Lung (tissue), 17 donors: ENCODE measurements at places on chromosomes 4 and X. TPM values are rescaled to one million over a fixed set of nuclear protein-coding genes. Genes with fewer than 3 reads are reported as not detected.
A peak's percentile ranks its signal among the peaks of the same experiment; 100 is the strongest.

GRCh38 chr4:130296448-130296847 is 1200.5 kb downstream of the C4orf33 start:
- DNase-seq, result peak; percentile 7
- H3K4me1 ChIP-seq, result no peaks in the 10 kb centered on the region
- H3K27me3 ChIP-seq, result no peaks in the 10 kb centered on the region
- H3K27ac ChIP-seq, result no peak overlapping the region
- H3K36me3 ChIP-seq, result no peaks in the 10 kb centered on the region

DNA sequence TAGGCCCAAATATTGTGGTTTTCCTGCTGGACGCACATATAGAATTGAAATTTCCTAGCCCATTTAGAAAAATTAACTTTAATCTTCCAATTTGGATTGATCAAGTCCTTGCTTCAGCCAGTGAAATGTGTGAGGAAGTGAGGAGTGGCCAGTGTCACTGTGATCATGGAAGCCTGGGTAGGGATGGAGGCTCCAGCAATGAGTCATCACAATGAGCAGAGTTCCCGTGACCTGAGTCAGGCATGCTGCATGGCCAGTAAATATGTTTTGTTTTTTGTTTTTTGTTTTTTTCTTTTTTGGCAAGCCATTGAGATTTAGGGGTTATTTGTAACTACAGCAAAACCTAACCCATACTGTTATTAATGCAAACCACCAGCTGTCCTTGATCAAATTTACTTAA is 52.1 kb downstream of the IDS start:
- H3K36me3 ChIP-seq, result no peaks in the 10 kb centered on the region
- H3K27ac ChIP-seq, result no peak overlapping the region
- H3K27me3 ChIP-seq, result no peaks in the 10 kb centered on the region
- no peak overlapping the region for H3K4me3 ChIP-seq
- no peak for DNase-seq

- peaks cover 11% of the 10 kb centered on the region for H3K4me1 ChIP-seq
- no peak overlapping the region for H3K27ac ChIP-seq
- H3K27me3 ChIP-seq, result no peaks in the 10 kb centered on the region
- H3K36me3 ChIP-seq, result no peaks in the 10 kb centered on the region
- no peak for DNase-seq
- H3K4me3 ChIP-seq, result no peak overlapping the region
These were observed 71.5 kb downstream of the TSPAN5 start for GRCh38 chr4:98586962-98587354.

DNA sequence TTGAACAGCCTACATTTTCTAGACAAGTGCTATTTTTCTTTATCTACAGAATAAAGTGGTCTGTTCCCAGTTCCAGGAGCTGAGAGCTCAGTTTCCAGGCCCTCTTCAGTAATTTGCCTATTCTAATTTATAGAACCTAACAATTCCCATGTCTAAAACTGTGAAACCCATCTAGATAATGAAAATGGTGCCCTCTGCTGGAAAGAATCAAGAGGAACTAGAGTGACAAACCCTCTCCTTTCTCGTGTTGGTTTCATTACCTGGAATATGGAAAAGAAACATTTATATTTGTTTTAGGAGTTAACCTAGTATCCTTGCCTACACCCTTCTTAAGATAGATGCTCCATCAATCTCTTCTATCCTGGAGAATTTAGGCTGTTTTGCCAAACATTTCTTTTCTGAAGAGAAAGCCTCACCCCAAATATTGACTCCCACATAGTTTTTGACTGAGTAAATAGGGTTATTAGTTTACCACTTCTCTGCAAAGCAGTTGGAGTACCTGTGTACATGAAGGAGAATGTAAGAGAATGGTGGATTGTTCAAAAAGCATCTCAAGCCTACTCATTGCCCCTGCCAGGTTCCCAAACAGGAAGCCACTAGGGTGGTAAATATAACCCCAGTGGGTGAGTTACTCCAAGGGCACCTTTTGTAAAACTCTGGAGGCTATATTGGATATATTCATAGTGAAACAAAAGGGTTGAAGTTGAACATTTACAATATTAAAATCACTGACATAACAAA is 121.6 kb downstream of the RASL11B start:
- no peak overlapping the region for H3K27ac ChIP-seq
- no peak overlapping the region for H3K4me3 ChIP-seq
- H3K27me3 ChIP-seq, result no peaks in the 10 kb centered on the region
- no peaks in the 10 kb centered on the region for H3K36me3 ChIP-seq
- no peak for DNase-seq
- no peaks in the 10 kb centered on the region for H3K4me1 ChIP-seq

- H3K27me3 ChIP-seq, result peaks cover 7% of the 10 kb centered on the region
- no peak overlapping the region for H3K27ac ChIP-seq
- no peak overlapping the region for H3K4me3 ChIP-seq
- no peaks in the 10 kb centered on the region for H3K4me1 ChIP-seq
These were observed 11.2 kb upstream of the CCNQ start for GRCh38 chrX:153609917-153610835.

- DNase-seq, result no peak
- peaks cover 6% of the 10 kb centered on the region for H3K4me1 ChIP-seq
- no peak overlapping the region for H3K4me3 ChIP-seq
- H3K27ac ChIP-seq, result no peak overlapping the region
- no peaks in the 10 kb centered on the region for H3K36me3 ChIP-seq
These were observed 166.5 kb upstream of the SLIT2 start for GRCh38 chr4:20085156-20085555.

- H3K4me3 ChIP-seq, result no peak overlapping the region
- no peaks in the 10 kb centered on the region for H3K36me3 ChIP-seq
- no peaks in the 10 kb centered on the region for H3K27me3 ChIP-seq
- H3K27ac ChIP-seq, result no peak overlapping the region
- no peaks in the 10 kb centered on the region for H3K4me1 ChIP-seq
- DNase-seq, result no peak
These were observed 25.6 kb upstream of the IRF2 start for GRCh38 chr4:184499996-184500395.

GRCh38 chr4:102503301-102503746 is 2.2 kb downstream of the NFKB1 start:
- H3K36me3 ChIP-seq, result no peaks in the 10 kb centered on the region
- no peak overlapping the region for H3K27ac ChIP-seq
- peak; percentile 36 for DNase-seq
- no peak overlapping the region for H3K4me3 ChIP-seq
- peaks cover 24% of the 10 kb centered on the region for H3K4me1 ChIP-seq

GRCh38 chr4:118751629-118752323 is 66.6 kb downstream of the METTL14 start:
- H3K4me1 ChIP-seq, result peaks cover 5% of the 10 kb centered on the region
- H3K36me3 ChIP-seq, result peaks cover 13% of the 10 kb centered on the region
- H3K4me3 ChIP-seq, result no peak overlapping the region

GRCh38 chrX:97895751-97896150 is 1012.0 kb downstream of the RPA4 start:
- no peak for DNase-seq
- no peaks in the 10 kb centered on the region for H3K4me1 ChIP-seq
- no peak overlapping the region for H3K4me3 ChIP-seq
- H3K27ac ChIP-seq, result no peak overlapping the region
- H3K27me3 ChIP-seq, result peaks cover 2% of the 10 kb centered on the region
- no peaks in the 10 kb centered on the region for H3K36me3 ChIP-seq

GRCh38 chr4:107736924-107737448 is 17.0 kb upstream of the PAPSS1 start:
- DNase-seq, result peak; percentile 53
- H3K4me3 ChIP-seq, result no peak overlapping the region
- H3K36me3 ChIP-seq, result no peaks in the 10 kb centered on the region
- H3K4me1 ChIP-seq, result peaks cover 15% of the 10 kb centered on the region
- no peak overlapping the region for H3K27ac ChIP-seq
- H3K27me3 ChIP-seq, result no peaks in the 10 kb centered on the region

DNA sequence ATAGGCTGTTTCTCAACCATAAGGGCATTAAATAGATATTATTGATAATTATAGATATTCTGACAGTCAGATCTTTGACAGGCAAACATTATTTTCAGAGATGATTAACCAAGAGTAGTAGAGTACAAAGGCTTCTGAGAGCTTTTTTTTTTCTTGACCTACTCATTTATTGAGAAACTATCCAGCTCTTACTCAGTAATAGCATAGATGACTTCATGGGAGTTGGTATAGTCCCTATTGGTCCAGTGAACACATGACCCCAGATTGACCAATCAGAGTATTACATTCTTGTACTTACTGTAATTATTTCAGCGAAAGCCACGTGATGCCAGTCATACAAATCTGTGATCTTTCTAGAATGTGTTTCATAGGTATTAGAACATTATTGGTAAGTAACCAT is 508.7 kb downstream of the FSTL5 start:
- no peak overlapping the region for H3K27ac ChIP-seq
- no peak for DNase-seq
- H3K27me3 ChIP-seq, result no peaks in the 10 kb centered on the region
- no peak overlapping the region for H3K4me3 ChIP-seq
- H3K4me1 ChIP-seq, result peaks cover 14% of the 10 kb centered on the region

DNA sequence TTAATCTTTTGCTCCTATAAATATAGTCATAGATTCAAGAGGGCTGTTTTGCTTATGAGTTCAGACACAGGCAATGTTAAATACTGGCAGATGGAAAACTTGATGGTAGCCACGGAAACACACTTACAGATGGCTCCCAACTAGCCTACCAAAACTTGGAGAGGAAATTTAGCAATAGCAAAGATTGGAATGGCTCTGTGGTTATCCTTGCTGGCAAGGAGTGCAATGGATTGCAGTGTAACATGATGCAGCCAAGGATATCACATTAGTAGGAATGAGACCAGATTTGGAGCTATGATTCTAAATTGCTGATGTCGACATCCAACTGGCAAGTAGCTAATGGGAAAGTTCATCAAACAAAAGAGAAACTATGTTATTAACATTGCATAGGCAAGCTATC is 791.0 kb upstream of the DIAPH2 start:
- DNase-seq, result peak; percentile 17
- H3K4me1 ChIP-seq, result no peaks in the 10 kb centered on the region
- H3K36me3 ChIP-seq, result no peaks in the 10 kb centered on the region

GRCh38 chr4:100742045-100742444 is 224.2 kb upstream of the EMCN start:
- H3K4me1 ChIP-seq, result no peaks in the 10 kb centered on the region
- no peaks in the 10 kb centered on the region for H3K36me3 ChIP-seq
- H3K4me3 ChIP-seq, result no peak overlapping the region
- no peaks in the 10 kb centered on the region for H3K27me3 ChIP-seq

DNA sequence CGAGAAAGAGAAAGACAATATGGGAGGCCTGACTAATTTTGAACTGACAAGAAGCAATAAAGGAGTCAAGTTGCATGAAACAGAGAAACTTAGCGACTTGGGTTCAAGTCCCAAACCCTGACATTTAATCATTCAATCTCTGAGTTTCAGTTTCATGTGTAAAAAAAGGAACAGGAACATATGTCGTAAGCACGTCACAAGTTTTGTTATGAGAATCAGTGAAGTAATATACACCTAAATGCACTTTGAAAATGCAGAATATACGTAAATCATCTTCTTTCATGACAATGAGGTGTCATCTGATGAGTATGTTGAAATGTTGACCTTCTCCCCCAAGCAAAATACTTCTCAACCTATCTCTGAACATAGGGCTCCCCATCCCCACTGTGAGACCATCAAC is 10.4 kb downstream of the ACOT9 start:
- peaks cover 2% of the 10 kb centered on the region for H3K27me3 ChIP-seq
- no peaks in the 10 kb centered on the region for H3K4me1 ChIP-seq
- H3K27ac ChIP-seq, result no peak overlapping the region
- peaks cover 5% of the 10 kb centered on the region for H3K36me3 ChIP-seq
- no peak for DNase-seq

GRCh38 chr4:44722001-44722400 is 4.4 kb downstream of the GNPDA2 start:
- DNase-seq, result no peak
- H3K36me3 ChIP-seq, result no peaks in the 10 kb centered on the region
- no peaks in the 10 kb centered on the region for H3K27me3 ChIP-seq

DNA sequence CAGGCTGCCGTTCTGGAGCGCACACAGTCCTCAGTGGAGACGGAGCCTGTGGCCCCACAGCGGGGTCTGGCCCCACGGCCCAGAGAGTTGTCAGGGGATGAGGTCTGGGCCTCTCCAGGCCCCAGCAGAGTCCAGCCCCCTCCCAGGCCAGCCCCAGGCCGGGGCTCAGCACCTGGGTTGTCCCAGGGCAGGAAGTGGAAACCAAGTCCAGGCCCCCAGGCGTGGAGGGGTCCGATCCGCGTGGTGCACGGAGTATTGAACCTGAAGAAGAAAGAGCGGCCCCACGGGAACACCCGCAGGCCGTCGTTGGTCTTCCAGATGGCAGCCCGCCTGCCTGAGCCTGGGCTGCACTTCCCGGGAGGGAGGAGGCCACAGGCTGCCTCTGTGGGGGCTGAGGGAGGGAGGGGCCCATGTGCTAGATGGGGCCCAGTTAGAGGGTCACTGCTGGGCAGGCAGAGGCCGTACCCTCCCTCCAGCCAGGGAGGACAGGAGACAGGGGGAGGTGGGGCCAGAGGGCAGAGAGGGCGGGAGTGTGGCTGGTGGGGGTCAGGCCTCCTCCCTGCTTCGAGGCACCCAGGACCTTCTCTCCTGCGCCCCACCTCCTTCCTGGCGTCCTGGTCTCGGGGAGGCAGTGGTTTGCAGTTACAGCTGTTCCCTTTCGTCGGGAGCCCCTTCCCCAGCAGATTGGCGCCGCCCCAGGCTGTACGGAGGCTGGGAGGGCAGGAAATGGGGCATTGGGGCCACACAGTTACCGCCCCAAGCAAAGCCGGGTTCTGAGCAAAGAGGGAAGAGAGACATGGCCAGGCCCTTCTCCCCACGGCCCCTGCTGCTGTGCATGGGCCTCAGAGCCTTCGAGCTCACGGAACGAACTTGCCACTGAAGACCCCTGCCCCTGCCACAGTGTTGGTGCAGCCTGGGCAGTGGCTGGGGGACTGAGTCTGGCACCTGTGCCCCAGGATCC is 8.1 kb downstream of the HGFAC start:
- no peaks in the 10 kb centered on the region for H3K4me1 ChIP-seq
- no peak overlapping the region for H3K4me3 ChIP-seq
- H3K27me3 ChIP-seq, result no peaks in the 10 kb centered on the region
- DNase-seq, result no peak
- H3K27ac ChIP-seq, result no peak overlapping the region

DNA sequence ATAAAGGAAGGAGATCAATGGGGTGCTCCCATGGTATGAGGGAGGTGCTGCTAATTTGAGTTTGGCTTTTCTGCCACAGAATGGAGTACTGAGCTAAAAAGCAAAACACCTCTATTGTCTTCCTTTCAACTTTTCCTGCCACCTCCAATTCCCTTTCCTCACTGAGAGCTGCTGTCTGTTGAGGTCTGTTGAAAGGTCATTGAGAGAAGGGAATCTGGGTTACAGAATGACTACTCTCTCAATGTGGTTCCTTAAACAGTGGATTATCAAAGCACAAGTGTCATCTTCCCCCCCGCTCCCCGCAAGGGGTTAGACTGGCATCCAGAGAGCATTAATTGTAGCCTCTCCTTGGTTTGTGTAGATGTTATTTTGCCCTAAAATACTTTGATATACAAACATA is 10.7 kb downstream of the USP9X start:
- H3K36me3 ChIP-seq, result no peaks in the 10 kb centered on the region
- H3K4me3 ChIP-seq, result no peak overlapping the region
- no peak for DNase-seq
- peaks cover under 1% of the 10 kb centered on the region for H3K4me1 ChIP-seq
- no peak overlapping the region for H3K27ac ChIP-seq

- no peak for DNase-seq
- no peak overlapping the region for H3K4me3 ChIP-seq
- H3K27me3 ChIP-seq, result no peaks in the 10 kb centered on the region
- no peaks in the 10 kb centered on the region for H3K36me3 ChIP-seq
These were observed 67.8 kb downstream of the ABLIM2 start for GRCh38 chr4:8090744-8091301.

GRCh38 chr4:182843808-182844325 is 73.3 kb downstream of the DCTD start:
- H3K4me3 ChIP-seq, result no peak overlapping the region
- H3K27ac ChIP-seq, result no peak overlapping the region
- H3K4me1 ChIP-seq, result no peaks in the 10 kb centered on the region
- H3K36me3 ChIP-seq, result no peaks in the 10 kb centered on the region
- DNase-seq, result no peak

The FAM90A26 gene
- not detected for total RNA-seq

The PCDH18 gene
- 106 TPM for total RNA-seq

The PARM1 gene
- total RNA-seq, result 53.6 TPM

The RBM46 gene
- total RNA-seq, result not detected

The SSX5 gene
- total RNA-seq, result not detected
